DND-41 (cell line): ENCODE measurements at places on chromosomes 12 and 14.

- DNase-seq = no peak
These were observed 111.1 kb downstream of the SPTSSA start for GRCh38 chr14:34350903-34351302.

DNA sequence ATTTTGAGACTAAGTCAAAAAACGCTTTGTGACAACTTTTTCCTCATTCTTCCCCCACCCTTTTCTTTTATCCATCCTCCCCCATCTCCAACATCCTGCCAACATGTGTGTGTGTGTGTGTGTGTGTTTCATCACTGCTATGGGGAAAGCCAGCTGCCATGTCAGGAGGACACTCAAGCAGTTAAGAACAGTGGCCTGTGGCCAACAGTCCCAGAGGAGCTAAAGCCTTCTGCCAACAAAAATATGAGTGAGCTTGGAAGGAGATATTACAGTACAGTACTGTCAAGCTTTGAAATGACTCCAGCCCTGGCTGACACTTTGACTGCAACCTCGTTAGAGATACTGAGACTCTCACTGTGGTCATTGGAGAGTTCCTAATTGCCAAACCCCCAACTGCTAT, 5.0 kb upstream of the CSRP2 start:
- DNase-seq = no peak

- no peak for DNase-seq
These were observed 14.2 kb downstream of the ATXN2 start for GRCh38 chr12:111584959-111585358.

GRCh38 chr12:79535751-79536150, 155.0 kb downstream of the PAWR start:
- no peak for DNase-seq

DNA sequence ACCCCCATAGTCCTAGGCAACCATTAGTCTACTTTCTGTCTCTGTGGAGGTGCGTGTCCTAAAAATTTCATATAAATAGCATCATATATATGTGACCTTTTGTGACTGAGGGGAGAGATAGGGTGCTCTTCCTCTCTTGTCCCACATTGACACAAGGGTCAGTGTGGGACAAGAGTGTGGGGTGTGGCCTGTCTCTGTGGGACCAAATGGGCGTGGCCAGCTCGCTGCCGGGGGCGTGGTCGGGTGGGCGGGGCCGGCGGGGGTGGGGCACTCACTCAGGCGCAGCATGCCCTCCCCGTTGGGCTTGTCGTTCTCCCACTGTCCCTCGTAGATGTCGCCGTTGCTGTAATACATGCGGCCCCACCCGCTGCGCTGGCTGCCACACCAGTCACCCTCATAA, 15.5 kb downstream of the MORN3 start:
- DNase-seq = no peak

- no peak for DNase-seq
These were observed 8.5 kb downstream of the COQ6 start for GRCh38 chr14:73958591-73958990.

DNA sequence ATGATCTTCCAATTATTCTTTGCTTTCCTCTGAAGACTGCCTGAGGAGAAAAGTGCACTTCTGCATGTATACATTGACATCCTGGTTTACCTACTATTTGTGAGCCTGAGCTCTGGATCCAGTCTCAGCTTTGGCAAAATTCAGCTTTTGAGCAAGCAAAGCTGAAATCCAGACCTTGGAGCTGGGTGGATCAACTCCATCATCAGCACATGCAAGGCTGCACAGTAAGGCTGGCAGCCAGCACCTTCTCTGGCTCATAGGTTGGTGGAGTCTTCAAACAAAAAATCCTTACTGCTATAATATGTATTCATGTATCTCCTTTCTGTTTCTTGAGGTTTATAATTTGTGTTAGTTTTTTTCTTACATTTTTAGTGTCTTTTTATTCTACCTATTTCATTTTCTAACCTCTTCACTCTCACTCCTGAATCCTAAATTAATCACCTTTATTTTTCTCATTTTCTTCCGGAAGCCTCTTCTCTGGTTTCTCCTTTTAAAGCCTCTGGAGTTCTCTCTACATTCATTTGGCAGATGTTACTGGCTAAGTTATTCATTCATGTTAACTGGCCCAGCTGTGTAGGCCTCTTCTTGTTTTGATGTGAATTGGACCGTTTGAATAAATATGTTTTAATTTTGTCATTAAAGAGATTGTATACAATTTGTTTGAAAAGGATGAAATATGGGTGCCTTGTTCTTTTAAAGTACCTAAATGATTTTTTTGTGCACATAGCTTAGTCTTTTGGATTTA, 224.8 kb downstream of the DACT1 start:
- no peak for DNase-seq

- DNase-seq = no peak
These were observed 11.7 kb downstream of the TPCN1 start for GRCh38 chr12:113232840-113233585.

- DNase-seq = no peak
These were observed 108.6 kb downstream of the SLC38A4 start for GRCh38 chr12:46717159-46717558.

DNA sequence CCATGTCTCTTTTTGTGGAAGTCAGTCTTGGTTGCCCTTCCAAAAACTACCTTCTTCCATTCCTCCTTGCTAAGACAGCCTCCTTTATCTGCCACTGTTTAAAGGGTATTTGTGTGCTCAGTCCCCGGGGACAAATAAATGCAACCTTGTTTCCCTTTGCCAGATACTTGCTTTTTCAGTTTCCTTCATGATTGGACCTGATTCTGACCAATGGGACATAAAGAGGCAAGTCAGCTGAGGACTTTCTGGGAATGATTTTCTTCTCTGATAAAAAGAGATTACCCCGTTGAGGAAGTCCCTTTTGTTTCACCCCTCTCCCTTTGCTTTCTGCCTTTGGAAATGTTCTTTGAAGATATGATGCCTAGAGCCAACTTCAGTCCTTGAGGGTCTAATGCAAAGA, 7.4 kb upstream of the TUBA1B start:
- DNase-seq = no peak

DNA sequence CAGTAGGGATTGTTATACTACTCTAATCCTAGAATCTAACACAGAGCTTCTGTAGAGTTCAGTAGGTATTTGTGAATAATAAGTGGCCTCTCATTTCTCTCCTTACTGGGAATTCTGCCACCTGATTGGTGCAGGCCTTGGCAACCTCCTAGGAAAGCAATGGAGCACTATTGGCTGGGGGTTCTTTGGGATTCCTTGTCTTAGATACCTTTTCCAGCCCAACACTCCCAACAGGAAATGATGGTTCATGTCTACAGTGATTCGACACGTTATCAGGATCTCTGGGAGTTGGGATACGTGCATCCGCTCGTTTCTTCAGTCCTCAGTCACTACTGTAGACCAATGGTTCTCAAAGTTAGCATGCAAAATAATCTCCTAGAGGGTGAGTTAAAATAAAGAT, 67.4 kb downstream of the ELK3 start:
- DNase-seq = no peak

- no peak for DNase-seq
These were observed 78.6 kb downstream of the CLMN start for GRCh38 chr14:95240859-95241813.

DNA sequence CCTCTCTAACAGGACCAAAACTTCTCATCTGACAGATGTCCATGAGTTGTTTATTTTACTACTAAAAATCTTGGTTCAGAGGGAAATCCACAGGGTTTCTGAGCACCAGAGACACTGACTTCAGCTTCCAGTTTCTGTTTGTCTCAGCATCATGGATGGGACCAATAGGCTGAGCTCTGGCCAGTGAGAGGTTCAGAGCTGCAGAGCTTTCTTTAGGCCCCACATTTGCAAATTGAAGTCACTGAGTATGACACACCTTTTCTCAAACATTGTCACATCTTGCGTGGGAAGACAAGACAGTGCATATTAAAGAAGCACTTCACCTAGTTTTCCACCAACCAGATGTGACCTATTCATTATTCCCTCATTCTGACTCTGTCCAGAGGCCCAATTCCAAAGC, 45.2 kb downstream of the RDH12 start:
- no peak for DNase-seq

DNA sequence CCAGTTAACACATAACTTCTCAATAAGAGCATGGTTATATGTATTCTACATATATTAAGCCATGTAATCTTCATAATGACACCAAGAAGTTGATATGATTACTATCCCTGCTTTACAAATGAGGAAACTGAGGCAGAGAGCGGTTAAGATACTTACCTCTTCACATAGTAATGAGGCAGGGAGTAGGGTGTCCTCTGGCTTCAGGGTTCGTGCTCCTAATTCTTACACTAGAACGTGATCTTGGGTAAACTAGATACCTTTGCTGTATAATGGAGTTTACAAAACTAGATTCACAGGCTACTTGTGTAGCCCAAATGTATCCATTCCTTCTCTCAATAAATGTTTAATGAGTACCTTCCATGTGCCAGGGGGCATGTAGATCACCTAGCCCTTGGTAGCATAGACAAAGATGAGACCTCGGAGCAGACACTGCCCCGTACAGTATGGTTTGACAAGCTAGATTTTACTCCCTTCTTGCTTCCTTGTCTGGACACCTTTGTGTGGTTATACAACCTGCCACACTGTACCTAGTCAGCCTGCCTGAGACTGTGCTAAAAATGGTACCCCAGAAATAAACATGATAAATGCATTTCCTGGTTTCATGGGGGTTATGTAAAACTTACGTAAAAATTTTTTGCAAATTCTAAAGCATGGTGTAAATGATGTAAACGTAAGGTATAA, 991.8 kb downstream of the VRK1 start:
- no peak for DNase-seq

- no peak for DNase-seq
These were observed 102.8 kb downstream of the ZNF664 start for GRCh38 chr12:124075841-124076240.

DNA sequence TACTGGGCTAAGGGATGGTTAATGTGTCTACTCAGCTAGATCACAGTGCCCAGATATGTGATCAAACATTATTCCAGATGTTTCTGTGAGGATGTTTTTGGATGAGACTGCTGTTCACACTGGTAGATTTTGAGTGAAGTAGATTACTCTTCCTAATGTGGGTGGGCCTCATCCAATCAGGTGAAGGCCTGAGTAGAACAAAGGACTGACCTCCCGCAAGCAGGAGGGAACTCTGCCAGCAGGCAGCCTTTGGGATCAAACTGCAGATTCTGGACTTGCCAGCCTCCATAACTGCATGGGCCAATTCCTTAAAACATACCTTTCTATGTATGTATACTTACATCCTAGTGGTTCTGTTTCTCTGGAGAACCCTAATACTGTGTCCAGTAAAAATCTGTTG, 219.3 kb downstream of the APAF1 start:
- no peak for DNase-seq

DNA sequence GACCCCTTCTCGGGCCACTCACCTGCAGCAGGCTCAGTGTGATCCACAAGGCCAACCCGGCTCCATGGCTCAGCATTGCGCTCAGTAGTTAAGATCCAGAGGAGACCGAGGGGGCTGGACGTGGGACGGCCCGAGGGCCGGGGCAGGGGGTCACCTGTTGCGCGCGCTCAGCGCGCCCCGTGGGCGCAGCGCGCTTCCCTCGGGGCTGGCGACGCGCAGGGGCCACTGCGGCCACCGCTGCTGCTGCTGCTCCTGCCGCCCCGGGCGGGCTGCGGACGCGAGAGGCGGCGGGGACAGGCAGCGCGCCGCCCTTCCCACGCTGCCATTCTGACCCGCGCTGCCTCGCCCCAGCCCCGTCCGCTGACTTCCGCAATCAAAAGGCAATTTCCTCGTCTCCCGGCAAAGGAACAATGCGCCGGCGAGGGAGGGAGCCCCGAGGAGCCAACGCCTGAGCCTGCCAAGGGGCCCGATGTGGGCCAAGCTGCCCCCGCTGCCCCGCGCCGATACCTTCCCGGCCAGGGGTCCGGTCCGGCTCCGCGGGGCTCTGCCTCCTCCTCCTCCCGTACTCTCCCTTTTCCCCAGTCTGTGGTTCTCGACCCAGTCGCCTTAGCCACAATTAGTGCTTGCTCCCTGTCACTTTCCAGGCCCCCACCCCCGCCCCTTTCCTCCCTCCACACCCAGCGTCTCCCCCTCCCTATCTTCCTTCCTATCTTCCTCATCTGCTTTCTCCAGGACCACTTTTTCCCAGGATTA, 27.3 kb downstream of the PTPRB start:
- no peak for DNase-seq

- no peak for DNase-seq
These were observed 58.2 kb upstream of the PYGL start for GRCh38 chr14:51002406-51002999.

- DNase-seq = no peak
These were observed 162.6 kb upstream of the PLEKHA5 start for GRCh38 chr12:18966954-18967353.

GRCh38 chr12:10304161-10304574, 3.5 kb upstream of the KLRD1 start:
- DNase-seq = no peak

DNA sequence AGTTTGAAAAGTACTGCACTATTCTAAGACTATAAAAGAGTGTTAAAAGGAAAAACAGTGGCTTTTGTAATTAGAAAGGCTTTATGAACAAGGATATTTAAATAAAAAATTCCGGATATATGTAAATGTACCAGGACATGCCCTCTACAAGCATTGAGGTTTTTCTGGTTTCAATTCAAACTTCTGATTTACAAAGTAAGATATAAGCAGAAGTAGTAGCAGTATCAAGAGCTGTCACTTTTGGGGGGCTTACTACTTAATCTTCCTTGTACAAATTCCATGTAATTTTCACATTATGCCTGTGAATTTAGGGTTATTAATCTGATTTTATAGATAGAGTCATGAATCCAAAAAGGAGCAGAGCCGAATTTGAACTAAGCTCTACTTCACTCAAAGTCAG, 170.3 kb upstream of the ATP2B1 start:
- no peak for DNase-seq

GRCh38 chr14:69580009-69580577, 5.4 kb upstream of the CCDC177 start:
- peak; percentile 28 for DNase-seq

GRCh38 chr12:116455540-116456329, 103.4 kb upstream of the MAP1LC3B2 start:
- no peak for DNase-seq

GRCh38 chr12:102685172-102685571, 204.8 kb upstream of the IGF1 start:
- no peak for DNase-seq

- DNase-seq = no peak
These were observed 9.8 kb downstream of the ARHGEF25 start for GRCh38 chr12:57620936-57621496.

DNA sequence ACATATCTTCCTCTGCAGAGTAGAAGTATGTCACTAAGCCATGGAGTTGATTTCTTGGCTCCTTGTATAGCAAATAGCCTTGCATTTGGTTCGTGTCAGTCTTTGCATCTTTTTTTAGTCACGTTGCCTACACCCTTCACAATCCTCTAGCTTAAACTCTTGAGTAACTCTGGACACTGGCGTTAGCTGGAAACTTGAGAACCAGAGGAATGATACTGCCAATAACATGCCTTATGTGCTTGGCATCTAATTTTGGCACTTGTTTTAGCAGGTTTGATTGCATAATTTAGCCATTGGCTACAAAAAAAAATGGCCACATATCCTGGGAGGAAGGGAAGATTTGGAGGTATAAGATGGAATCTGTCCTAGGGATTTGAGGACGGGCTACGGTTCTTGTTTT, 136.2 kb downstream of the ETV6 start:
- DNase-seq = no peak

- no peak for DNase-seq
These were observed 318.1 kb downstream of the SSPN start for GRCh38 chr12:26513363-26514043.
